ENCODE measurements at places on chromosomes 1 and 21.

GRCh38 chr1:227888404-227889046 is 59.2 kb downstream of the WNT9A start:
- no peak for DNase-seq

DNA sequence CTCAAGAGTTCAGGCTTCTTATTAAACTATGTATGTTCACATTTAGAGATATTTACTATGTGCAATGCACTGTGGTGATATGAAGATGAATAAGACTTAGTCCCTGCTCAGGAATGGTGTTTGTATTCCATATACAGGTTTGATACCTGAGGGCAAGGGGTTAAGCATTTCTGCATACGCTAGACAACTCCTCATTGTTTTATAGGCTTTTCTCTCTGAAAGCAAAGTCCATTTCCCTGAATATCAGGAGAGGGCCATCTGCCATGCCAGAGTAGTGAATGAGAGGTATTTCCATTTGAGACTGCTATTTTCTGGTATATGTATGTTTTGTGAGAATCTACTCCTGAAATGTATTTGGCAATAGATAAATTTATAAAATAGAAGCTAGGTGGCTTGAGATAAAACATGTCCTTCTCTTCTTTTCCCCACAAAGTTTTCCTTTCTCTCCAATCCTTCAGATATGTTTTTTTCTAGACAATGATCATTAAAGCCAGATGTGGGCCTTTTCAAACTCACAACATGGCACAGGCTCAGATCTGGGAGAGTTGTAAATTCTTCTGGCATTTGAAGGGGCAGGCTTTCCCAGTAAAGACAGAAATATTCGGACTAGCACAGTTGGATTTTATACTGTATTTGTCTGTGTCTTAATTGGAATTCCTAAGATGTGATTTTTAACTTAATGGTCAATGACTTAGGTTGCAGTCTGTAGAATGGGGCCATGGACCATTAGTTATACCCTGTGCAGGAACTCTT is 73.3 kb upstream of the WDR26 start:
- no peak for DNase-seq

DNA sequence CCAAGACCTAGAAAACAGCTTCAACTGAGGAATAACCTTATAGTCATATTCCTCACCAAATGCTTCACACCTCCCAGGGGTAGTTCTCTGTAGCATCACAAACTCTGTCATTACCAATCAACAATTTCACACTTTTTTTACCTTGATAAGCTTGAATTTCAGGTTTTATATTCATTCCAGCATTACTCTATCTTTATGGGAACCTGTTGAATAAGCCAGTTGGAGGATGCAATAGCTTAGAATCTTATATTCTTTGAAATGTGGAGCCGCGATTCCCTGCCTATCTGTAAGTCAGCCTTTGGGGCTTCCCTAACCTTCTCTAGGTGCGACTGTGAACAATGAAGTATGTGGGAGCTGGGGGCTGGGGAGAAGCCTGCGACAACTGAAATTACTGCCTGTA is 145.4 kb downstream of the GREM2 start:
- DNase-seq, result no peak

GRCh38 chr1:156658945-156659574 is 17.1 kb downstream of the BCAN start:
- DNase-seq, result no peak

DNA sequence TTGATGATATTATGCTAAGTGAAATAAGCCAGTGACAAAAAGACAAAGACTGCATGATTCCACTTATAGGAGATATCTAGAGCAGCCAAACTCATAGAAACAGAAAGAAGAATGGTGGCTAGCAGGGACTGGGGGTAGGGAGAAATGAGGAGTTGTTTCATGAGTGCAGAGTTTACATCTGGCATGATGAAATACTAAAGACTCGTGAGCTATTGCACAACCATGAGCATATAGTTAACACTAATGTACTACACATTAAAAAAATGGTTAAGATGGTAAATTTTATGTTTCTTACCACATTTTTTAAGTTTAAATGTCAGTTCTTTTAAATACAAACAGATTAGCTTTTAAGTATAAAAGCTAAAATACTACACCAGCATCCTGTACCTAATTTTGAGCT is 57.8 kb downstream of the ESRRG start:
- no peak for DNase-seq

DNA sequence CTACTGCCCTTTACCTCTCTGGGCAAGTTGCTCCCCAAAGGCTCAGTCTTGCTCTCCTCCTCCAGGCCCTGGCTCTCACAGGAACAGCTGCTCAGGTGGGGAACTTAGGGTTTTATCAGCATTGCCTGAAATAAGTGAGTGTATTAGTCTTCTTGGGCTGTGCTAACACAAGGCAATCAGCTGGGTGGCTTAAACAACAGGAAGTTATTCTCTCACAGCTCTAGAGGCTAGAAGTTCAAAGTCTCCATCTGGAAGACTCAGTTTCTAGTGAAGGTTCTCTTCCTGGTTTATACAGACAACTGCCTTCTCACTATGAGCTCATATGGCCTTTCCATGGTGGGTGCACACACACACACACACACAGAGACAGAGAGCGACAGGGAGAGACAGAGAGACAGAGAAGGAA is 2.8 kb upstream of the CD1C start:
- DNase-seq, result no peak

DNA sequence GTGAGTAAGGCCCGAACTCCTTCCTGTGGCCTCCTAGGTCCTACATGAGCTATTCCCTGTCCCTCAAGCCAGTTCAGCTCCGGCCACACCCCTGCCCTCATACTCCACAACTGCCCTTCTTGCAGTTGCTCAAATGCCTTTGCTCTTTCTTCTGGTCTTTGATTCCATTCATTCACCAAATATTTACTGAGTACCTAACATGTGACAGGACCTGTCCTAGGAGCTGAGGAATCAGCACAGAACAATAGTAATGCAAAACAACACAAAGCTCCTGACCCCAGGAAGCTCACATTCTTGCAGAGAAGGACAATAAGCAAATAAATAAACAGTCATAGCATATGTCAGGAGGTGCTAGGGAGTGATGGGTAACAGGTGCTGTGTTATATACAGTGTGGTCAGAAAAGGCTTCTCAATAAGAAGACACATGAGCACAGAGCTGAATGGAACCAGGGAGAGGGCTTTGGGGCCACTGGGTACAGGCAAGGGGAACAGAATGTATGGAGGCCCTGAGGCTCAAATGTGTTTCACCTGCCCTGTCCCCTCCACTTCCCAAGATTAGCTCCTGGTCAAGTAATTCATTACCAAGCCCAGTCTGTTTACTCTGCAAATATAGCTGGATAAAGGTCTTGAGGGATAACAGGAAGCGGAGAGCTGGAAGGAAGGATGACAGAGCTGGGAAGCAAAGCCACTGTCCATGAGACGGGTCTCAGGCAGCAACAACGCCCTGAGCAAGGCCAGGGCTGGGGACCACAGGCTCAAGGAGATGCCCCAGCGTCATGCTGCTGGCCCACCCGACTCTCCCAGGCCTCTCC is 145.1 kb downstream of the CSMD2 start:
- no peak for DNase-seq

- DNase-seq, result no peak
Measured at GRCh38 chr1:229579059-229579673, 20.7 kb upstream of the ABCB10 start.

DNA sequence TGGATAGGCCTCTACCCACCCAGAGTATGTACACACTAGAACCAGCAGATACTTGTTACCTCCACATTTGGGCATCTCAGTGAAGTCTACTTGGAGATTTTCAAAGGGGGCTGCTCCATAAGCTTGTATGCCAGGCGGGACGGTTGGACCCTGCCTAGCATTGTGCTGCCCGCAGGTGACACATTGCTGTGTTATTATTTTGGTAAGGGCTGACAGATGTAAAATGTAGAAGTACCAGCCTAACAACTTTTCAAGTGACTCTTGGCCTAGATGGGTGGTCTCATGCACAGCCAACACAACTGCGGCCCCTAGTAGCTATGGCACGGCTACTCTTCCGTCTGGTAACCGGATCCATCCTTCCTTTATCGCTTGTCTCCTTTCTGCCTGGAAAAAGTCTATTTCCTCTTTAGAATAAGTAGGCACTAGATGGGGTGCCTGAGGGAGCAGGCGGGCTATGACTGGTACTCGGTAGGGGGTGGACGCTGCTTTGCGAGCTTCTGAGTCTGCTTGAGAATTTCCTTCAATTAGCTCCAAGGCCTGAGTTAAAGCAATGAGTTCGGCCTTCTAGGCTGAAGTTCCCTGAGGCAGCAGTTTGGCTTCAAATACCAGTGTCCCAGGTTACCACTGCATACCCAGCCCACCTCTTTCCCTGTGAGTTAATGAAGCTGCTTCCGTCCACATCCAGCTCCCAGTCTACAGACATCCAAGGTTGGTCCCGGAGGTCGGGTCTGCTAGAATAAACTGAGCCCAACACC is 405.3 kb downstream of the TGFB2 start:
- no peak for DNase-seq

DNA sequence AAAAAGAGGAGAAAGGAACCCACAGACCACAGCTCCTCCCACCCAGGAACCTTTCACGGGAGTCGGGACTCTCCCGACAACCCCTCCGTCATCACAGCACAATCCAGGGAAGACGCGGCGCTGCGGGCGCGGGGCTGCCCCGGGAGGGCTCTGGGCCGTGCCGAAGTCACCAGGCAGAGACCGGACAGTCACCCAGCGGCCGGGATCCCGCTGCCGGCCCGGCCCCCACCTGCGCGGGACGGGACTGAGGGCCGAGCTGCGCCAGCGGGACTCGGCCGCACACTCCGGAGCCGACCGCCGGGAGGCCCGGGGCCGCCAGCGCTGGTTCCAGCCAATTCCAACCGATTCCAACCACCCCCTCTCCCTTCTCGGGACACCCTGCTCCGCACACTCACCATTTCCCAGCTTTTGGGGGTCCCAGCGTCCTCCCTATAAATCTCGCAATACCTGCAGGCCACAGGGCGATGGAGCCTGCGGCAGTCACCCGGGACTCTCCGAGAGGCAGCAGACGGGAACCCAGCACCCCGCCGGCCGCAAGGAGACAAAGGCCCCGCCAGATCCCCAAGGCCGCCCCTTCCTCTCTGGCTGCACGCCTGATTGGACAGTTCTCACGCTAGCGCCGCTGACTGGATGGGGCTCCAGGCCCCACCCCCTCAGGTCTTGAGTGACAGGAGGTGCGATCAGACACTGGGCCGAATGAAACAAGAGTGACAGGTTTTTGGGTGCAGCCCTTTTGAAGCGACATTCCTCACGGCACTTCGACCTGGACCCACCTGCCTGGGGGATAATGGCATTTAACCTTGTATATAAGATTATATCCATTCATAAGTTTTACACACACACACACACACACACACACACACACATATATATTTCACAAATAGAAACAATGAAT is at the start of gene ZNF695:
TSS of gene ZNF695 (minus strand) at position 547 of the 895 bp plus-strand sequence. CDS start at position 398, 149 bp downstream.
- peak; percentile 42 for DNase-seq

- no peak for DNase-seq
Measured at GRCh38 chr1:15513192-15513591, 10.8 kb downstream of the CASP9 start.

GRCh38 chr1:64184003-64184440 is 19.4 kb upstream of the UBE2U start:
- no peak for DNase-seq

DNA sequence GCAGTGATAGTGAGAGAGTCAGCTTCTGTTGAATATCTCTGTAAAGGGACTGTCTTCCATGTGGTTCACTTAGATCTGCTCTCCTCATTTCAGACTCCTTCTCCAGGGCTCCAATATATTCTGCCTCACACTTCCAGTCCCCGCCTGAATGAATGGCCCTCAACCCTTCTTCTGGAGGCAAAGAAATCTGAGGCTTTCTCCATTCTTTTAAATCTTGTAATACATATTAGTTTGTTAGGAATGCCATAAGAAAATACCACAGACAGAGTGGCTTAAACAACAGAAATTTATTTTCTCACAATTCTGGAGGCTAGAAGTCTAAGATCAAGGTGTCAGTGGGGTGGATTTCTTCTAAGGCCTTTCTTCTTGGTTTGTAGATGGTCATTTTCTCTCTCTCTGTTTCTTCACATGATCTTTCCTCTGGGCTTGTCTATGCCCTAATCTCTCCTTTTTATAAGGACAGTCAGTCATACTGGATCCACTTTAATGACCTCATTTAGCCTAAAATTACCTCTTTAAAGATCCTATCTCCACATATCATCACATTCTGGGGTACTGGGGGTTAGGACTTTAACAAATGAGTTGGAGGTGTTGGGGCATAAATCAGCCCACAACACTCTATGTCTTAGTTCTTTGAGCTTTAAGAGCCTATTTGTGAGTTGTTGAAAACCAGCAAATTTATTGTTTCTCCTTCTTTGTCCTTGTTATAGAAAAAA is 128.5 kb upstream of the KCNK2 start:
- no peak for DNase-seq

- no peak for DNase-seq
Measured at GRCh38 chr1:230784163-230784562, 37.0 kb downstream of the CAPN9 start.

DNA sequence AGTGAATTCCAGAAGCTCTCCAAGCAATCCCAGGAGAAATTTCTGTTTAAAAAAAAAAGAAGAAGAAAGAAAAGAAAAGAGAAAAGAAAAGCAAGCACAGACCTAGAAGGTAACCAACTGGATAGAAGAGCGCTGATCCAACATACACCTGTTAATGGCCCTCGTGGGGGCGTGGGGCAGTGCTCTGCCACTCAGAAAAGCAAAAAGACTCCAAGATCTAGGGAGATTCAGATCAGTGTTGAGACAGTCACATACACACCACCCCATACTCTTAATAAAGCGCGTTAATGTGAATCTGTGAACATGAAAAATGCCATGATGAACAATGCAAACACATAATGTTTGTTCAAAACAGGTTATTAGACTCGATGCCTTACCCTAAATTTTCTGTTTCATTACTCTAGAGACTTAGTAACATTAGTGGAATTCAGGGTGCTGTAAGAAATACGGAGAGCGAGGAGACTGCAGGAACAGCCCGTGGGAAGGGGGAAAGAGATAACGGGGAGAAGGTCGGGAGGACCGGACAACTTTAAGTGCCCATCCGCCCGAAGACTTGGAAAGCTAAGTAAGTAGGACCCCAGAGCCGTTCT is 406 bp downstream of the NME7 start:
- DNase-seq, result no peak

GRCh38 chr21:29641635-29642550 is 297.9 kb downstream of the GRIK1 start:
- no peak for DNase-seq

Measured in H54 (cell line).